T-helper 17 cell (primary cell): ENCODE measurements at places on chromosomes 6 and 20.
A peak's percentile ranks its signal among the peaks of the same experiment; 100 is the strongest.

- no peak for DNase-seq
- no peaks in the 10 kb centered on the region for H3K36me3 ChIP-seq
- no peak overlapping the region for H3K4me3 ChIP-seq
- H3K27ac ChIP-seq = no peak overlapping the region
- H3K27me3 ChIP-seq = no peaks in the 10 kb centered on the region
- peaks cover 6% of the 10 kb centered on the region for H3K4me1 ChIP-seq
These were observed 134.1 kb downstream of the FOXO3 start for GRCh38 chr6:108694816-108695215.

GRCh38 chr20:61525781-61526431 is 273.8 kb downstream of the CDH4 start:
- H3K36me3 ChIP-seq = no peaks in the 10 kb centered on the region
- H3K27ac ChIP-seq = no peak overlapping the region
- no peak overlapping the region for H3K4me3 ChIP-seq
- H3K4me1 ChIP-seq = no peaks in the 10 kb centered on the region
- H3K27me3 ChIP-seq = no peaks in the 10 kb centered on the region

- peaks cover 25% of the 10 kb centered on the region for H3K27me3 ChIP-seq
- H3K4me1 ChIP-seq = peaks cover 3% of the 10 kb centered on the region
- no peak for DNase-seq
These were observed 8.2 kb upstream of the AHCY start for GRCh38 chr20:34311118-34312023.

DNA sequence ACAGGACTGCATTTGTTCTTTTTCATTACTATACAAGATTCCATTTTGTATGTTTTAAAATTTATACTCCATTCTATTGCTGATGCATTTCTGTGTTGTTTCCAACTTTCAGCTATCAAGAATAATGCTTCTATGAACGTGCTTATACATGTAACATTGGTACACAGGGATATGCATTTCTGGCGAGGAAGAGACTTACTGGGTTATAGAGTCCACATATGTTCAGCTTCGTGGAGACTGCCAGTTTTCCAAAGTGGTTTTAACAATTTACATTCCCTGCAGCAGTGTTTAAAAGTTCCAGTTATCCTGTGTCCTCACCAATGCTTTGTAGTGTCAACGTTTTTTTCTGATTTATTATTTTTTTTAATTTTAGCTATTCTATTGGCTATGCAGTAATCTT is 48.5 kb downstream of the AIG1 start:
- no peaks in the 10 kb centered on the region for H3K27me3 ChIP-seq
- DNase-seq = no peak
- H3K36me3 ChIP-seq = peaks cover 4% of the 10 kb centered on the region

- H3K27ac ChIP-seq = no peak overlapping the region
- DNase-seq = no peak
- no peaks in the 10 kb centered on the region for H3K27me3 ChIP-seq
- no peaks in the 10 kb centered on the region for H3K36me3 ChIP-seq
- no peaks in the 10 kb centered on the region for H3K4me1 ChIP-seq
- H3K4me3 ChIP-seq = no peak overlapping the region
These were observed 9.7 kb downstream of the PTCHD4 start for GRCh38 chr6:48101290-48101689.

DNA sequence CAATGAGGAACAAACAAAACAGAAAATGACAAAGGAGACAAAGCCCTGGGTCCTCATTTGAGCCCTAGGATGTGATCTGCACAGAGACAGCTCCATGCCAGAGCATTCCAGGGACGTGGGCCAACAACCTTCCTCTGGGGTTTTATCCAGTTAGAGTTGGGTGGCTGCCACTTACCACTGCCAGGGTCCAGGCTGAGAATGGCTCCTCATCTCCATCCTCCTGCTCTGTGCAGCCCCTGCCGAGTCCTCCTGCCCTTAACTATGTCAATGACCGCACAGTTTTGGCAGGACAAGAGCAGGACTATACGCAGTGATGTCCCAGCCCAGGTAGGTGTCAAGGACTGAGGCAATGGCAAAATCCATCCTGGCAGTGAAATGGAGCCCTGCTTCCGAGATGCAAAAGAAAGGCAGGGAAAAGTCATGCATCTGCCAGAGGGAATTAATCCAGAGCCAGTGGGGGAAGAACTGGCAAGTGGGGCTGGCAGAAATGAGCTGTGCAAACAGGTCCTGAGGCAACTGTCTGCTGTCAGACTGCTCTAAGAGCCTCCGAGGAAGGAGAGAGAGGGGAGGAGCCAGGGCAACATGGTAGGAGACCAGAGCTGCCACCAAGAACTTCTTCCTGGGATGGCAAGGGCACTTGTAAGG is 449.4 kb downstream of the PTPRT start:
- no peak for DNase-seq
- H3K4me1 ChIP-seq = no peaks in the 10 kb centered on the region
- H3K36me3 ChIP-seq = no peaks in the 10 kb centered on the region
- no peaks in the 10 kb centered on the region for H3K27me3 ChIP-seq
- H3K4me3 ChIP-seq = no peak overlapping the region
- no peak overlapping the region for H3K27ac ChIP-seq

GRCh38 chr6:4936681-4937041 is 67.2 kb downstream of the RPP40 start:
- H3K4me1 ChIP-seq = peaks cover 27% of the 10 kb centered on the region
- no peak overlapping the region for H3K4me3 ChIP-seq
- no peak for DNase-seq
- H3K36me3 ChIP-seq = peaks cover 9% of the 10 kb centered on the region

DNA sequence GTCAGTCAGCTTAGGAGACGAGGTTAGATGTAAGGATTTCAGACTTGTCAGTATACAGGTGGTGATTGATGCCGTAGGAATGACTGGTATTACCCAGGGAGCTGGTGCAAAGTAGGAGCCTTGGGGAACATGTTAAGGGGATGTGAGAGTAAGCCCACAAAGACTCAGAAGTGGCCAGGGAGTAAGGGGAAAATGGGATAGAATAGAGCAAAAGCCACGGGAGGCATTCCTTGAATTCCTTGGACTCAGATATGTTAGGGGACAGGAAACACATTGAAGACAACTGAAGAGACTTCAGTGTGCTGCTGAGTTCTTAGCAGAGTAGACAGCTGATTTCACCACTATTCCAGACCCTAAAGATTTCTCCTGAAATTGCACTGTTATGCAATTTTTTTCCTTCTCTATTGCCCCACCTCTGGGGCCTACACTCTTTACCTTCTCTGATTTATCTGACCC is 1.2 kb upstream of the ACAT2 start:
- H3K4me1 ChIP-seq = peaks cover 24% of the 10 kb centered on the region
- no peaks in the 10 kb centered on the region for H3K27me3 ChIP-seq
- no peak for DNase-seq
- H3K27ac ChIP-seq = peak overlapping the region; percentile 99
